ENCODE measurements at places on chromosomes 13 and 19.

GRCh38 chr19:8085598-8086408 lies 33.2 kb downstream of the CCL25 start:
- no peak for DNase-seq

- DNase-seq, result no peak
These were observed 607 bp downstream of the PLEKHJ1 start for GRCh38 chr19:2235381-2236063.

- DNase-seq, result no peak
These were observed 226.7 kb downstream of the RFC3 start for GRCh38 chr13:34044660-34045080.

DNA sequence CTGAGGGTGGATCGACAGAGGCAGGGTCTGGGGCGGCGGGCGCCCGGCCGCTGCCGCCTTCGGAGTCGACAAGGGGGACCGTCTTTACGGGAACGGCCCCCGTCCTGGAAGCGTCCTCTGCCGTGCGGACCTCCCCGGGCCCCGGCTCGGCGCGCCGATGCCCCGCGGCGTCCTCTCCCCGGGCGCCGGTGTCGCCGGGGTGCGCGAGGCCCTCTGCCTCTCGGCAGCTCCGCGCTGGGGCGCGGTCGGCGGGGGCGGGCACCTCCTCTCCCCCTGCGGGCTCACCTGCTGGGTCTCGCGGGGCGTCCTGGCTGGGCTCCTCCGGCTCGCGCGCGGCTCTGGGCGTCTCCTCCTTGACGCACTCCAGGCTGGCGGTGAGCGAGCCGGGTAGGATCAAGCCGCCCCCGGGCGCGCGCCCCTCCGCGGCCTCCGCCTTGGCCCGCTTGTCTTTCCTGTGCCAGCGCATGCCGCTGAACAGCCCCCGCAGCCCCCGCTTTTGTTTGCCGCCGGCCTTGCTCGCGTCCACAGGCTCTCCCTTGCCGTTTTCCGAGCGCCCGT lies 1.5 kb downstream of the AMER2 start:
- no peak for DNase-seq

- no peak for DNase-seq
These were observed at the start of gene KISS1R for GRCh38 chr19:917323-918151. KISS1R (plus strand) TSS chr19:917333; CDS start chr19:917503, 170 bp downstream.

GRCh38 chr13:70432276-70432805 lies 324.1 kb upstream of the KLHL1 start:
- DNase-seq, result no peak

DNA sequence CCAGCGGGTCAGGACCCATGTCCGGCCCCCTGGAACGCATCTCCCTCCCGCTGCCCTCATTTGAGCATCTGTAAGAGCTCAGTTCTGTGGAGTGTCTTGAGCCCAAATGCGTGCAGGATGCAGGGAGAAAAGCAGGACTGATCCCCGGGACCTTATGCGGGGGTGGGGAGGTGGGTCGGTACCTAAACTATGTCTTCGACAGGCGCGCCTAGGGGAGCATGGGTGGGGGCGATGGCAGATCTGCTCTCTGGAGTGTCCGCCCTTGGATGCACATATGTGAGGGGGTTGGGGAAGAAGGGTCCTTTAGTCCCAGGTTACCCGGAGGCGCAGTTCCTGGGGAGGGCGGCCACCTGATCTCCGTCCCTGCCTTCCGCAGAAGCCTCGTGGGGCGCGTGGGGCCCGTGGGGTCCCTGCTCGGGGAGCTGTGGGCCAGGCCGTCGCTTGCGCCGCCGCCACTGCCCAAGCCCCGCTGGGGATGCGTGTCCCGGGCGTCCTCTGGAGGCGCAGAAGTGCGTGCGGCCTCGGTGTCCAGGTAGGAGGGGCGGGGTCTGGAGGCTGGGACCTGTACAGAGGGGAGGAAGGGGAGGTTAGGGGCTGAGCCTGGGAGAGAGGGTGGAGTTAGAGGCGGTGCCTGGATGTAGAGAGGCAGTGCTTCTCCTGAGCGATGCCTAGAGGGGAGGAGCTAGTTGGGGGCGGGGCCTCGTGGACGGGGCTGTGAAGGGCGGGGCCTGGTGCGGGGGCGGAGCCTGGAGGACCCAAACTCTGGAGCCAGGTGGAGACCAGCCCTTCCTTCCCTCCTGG lies 2.9 kb downstream of the CILP2 start:
- DNase-seq, result no peak

GRCh38 chr19:1248139-1248785 lies at the start of gene MIDN:
MIDN (plus strand) TSS chr19:1248583; CDS start chr19:1250297, 1,714 bp downstream.
- no peak for DNase-seq

- DNase-seq, result no peak
These were observed 21.7 kb upstream of the ZNF429 start for GRCh38 chr19:21483589-21484170.

DNA sequence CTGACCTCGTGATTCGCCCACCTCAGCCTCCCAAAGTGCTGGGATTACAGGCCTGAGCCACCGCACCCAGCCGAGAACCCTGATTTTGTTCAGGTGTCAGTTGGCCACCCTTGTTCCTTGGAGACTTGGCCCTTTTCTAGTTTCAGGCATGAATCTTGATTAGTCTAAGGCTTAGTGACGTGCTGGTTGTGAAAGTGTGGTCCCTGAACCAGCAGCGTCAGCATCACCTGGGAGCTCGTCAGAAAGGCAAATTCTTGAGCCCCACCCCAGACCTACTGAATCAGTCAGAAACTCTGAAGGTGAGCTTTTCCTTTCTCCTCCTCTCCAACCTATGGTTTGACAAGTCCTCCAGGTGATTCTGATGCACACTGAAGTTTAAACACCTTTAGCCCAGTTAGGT lies 35.2 kb downstream of the CACNG6 start:
- DNase-seq, result no peak

DNA sequence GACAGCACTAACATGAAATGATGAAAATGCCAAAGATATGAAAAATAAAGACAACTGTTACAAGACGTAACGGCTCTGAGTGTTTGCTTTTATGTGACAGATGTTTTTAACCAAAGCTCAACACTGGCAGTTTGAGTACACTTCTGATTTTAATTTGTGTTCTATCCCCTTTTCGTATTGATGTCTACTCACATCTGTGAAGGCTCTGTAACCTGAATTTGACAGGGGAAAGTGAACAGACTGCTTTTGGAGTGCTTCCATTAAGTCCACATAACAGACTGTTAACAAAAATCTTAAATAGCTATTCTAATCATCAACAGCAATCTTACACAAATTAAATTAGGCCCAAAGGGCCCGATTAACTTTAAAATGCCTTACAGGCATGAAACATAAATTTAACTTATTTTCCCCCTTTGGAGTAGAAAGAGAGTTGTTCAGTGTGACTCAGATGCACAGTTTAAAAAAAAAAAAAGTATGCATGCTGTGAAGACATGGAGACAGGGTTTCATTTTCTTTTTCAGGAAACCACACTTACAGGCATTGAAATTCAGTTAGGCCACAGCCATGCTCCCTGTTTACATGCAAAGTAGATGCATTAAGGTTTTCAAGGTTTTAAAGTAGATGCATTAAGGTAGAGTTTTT lies 16.3 kb upstream of the RNASEH2B start:
- DNase-seq, result peak; percentile 94

DNA sequence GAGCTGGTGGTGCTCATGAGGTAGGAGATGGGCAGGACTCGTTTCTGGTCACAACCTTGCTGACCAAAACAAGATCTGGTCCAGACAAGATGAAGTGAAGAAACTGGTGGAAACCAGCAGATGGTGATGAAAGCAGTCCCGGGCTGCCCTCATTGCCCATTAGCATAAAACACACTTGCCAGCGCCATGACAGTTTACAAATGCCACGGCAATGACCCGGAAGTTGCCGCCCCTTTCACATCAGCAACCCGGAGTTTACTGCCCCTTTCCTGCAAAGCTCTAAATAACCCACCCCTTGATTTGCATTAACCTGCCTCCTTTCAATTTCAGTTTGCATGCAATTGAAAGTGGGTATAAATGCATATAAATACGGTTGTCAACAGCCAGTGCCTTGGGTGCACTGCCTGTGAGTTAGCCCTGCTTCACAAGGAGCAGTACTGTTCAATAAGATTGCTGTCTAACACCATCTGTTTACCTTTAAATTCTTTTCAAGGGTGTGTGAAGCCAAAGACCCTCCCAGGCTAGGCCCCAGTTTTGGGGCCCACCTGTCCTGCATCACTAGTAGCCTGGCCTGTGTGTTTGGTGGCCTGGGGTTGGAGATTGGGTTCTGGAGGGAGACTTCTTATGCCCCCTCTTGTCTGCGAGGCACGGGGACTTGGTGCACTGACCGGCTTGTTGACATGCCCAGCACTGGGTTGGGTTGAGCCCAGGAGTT lies 38.8 kb downstream of the CHST8 start:
- no peak for DNase-seq
